Stimulated activated CD8-positive, alpha-beta memory T cell treated with anti-CD3 and anti-CD28 coated beads, Interleukin-4, amount 100 ng/mL, for 1 hour (primary cell): ENCODE measurements at places on chromosomes 6 and 20.

DNA sequence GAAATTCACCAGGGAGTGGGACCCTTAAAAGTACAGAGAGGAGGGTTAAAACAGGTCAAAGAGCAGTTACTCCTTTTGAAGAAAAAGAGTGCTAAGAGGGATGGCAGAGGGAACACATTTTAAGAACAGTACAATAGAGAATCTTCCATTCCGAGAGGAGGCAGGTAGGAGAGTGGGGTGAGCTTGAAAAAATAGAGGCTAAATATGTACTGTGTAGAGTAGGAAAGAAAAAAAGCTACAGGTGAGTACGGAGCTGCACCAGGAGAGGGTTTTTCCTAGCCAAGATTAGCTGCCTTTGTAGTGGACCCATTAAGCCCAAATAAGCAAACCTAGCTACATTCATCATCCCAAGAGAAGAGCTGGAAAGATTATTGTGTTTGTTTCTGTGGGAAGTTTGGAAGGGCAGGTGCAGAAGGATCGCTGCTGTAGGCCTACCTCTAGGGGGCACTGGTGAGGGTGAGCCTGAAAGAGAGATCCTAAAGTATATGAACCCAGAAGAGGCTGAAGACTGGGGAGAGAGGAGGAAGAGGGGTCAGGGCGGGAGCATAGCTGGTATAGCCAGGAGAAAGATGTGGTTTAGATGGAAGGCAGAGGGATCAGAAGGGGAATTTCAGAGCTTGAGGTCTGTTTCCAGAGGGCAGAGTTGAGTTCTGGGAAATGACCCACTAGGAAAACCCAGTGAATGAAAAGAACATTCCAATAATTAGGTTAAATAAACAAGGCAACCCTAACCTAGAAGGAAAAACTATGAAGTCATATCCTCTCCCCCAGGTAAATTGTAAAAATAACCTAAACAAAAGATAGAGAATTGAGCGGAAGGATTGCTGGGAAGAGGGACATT lies 50.2 kb upstream of the HINT3 start:
- no peak for DNase-seq

- DNase-seq: no peak
Measured at GRCh38 chr20:23082846-23083552, 3.1 kb downstream of the CD93 start.

DNA sequence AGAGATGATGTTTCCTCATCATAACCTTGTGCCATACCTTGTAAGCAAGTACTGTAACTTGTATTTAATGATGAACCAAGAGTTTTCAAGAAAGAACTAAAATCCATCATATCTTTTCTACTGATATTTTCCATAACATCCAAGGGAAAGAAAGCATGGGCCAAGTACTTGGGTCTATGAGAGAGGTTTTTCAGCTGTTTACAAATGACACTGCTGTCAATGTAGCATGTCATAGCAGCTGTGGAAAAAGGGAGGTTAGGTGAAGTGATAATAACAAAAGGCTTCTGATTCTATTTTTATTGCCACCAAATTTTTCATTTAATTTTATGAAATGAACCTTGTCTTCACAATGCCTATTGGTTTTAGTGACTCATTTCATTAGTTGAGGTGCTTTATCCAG lies 482.3 kb downstream of the LMBRD1 start:
- DNase-seq: no peak

- DNase-seq: no peak
Measured at GRCh38 chr6:127090051-127090450, 28.4 kb upstream of the RSPO3 start.

- no peak for DNase-seq
Measured at GRCh38 chr6:10151144-10151915, 263.5 kb downstream of the TFAP2A start.

DNA sequence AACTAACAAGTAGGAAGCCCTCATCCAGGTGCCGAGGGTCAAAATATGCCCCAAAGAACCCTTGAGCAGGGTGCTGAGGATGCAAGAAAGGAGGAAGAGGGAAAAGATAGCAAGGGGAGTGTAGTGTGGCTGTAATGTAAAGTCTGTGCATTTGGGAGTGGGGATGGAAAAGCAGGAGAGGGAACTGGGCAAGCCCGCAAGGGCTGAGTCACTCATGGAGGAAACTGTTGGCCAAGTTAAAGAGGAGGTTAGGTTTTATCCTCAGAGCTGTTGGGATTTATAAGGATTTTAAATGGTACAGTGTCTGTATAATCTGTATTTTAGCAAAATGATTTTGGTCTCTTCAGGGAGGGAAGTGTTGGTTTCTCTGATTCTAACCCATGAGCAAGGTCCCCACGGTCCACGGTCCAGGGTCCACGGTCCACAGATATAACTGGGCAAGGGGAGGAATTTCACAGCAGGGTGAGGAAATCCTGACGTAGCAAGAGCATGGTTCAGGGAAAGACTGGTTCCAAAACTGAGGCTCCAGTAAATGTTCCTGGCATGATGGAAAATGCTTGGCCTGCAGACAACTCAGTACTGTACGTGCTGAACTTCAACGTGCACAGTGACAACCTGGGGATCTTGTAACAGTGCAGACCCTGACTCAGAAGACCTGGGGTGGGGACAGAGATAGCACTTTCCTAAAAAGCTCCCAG lies 759.8 kb downstream of the PTPRT start:
- DNase-seq: no peak

DNA sequence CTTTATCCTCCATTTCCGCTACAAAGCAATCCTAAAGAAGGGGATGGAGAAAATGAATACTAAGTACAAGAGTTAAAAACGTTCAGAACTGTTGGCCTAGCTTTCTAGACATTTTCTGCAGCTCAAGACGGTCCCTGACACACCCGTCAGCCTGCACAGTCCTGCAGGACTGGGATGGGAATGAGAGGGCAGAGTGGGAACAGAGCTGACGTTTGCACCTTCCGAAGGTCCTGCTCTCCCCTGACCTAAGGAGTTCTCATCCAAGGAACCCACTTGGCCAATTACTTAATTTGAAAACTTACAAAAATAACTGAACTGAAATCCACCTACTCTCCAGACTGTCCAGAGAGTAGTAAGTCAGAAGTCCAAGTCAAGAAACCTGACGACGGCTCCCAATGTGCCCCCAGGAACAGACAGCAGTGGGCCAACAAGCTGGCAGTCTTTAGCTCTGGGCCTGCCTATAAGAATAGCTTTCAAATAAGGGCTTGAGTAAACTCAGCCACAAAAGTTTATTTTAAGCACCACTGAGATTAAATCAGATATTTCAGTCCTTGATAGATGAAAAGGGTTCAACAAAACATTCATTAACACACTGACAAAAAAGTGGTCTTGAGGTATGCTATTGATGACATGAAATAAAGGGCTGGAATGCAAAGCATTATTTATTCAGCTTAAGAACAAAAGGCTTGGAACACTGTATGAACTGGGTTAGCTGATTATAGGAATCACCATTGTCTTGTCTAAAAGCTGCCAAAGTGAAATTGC lies 76.8 kb downstream of the CNKSR3 start:
- no peak for DNase-seq

GRCh38 chr20:9507544-9508239 lies 6.7 kb upstream of the LAMP5 start:
- no peak for DNase-seq

DNA sequence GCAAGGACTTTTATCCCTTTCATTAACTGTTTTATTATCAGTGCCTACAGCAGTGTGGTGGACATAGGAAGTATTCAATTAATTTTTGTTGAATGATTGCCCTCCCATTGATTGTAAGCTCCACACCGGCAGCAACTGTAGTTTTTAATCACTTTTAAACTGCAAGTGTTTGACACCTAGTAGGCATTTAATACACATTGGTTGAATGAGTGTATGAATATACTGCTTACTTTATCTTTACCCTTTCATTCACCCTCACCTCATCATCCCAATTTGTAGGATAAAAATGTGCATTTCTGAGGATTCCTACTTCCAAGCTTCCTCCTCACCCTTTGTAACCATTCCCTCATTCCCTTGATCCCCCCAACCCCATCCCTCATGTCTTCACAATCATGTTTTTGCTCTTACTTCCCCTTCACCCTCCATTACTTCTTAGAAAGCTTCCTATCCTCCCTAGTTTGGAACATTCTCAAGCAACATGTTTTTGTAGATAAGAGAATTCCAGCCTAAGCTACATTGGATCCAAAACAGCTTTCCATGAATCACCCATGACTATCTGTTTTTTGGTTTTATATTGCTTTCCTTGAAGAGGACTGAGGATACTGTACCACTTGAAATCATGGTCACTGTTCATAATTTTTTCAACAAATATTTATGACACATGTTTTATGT lies 955 bp upstream of the SLC26A8 start:
- no peak for DNase-seq

GRCh38 chr6:148272597-148272996 lies 70.0 kb upstream of the SASH1 start:
- no peak for DNase-seq

- DNase-seq: no peak
Measured at GRCh38 chr6:1724616-1725015, 114.9 kb downstream of the FOXC1 start.

- no peak for DNase-seq
Measured at GRCh38 chr6:44892579-44892978, 435.6 kb upstream of the RUNX2 start.

DNA sequence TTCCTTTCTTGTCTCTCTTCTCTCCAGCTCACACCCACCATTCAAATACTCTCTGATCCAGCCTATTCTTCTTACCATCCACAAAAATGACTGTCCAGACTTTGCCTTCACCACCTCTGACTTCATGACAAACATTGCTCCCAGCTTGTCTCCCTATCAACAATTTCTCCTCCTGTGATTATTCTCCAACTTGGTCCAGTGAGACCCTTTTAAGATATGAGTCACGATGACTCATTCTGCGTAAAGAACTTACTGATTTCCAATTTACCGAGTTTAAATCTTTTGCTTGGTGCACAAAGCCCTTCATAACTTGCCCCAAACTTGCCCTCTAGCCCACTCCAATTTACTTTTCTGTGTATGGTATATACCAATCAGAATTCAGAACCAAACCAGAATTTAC lies 833.2 kb downstream of the MAFB start:
- no peak for DNase-seq

DNA sequence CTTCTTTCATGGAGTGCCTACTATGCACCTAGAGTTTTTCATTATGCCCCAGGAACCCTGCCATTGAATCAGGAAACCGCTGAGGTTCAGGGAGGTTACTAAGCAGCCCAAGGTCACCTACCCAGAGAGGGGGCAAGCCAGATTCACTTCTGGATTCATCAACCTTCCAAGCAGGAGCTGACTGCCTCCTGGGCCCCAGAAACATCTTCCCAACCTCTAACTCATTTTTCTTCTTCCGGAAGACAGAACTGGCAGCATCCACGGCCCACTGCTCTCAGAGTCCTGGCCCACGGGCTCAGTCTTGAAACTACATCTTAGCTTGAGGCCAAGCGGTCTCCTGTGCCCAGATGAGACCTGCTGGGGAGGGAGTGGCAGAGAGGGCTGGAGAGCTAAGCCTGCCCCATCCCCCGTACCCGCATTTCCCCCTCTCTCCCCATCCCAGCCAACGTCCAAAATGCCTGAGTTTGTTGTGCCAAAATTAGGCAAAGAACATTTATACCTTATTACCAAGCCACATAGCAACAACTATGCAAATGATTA lies 281.0 kb downstream of the CDC5L start:
- no peak for DNase-seq

- no peak for DNase-seq
Measured at GRCh38 chr6:87333591-87334181, 4.6 kb upstream of the GJB7 start.

GRCh38 chr6:140063021-140063399 lies 688.6 kb upstream of the CITED2 start:
- DNase-seq: no peak

DNA sequence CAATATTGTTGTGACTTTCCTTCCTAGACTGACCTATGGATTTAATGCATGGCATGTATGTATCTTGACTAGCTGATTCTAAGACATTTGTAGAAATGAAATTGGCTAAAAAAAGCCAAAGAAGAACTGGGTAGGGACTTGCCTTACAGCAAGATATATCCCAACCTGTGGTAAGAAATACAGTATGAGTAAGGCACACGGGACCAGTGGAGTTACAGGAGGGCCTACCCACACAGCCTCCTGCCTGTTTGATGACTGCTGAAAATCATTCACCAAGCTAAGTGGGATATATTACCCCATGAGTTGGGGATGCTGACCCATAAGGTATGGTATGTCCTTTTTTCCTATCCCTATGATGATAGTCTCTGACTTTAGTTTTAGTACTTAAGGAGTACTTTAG lies 112.2 kb downstream of the INSM1 start:
- no peak for DNase-seq

GRCh38 chr6:44309092-44309491 lies 4.1 kb downstream of the AARS2 start:
- no peak for DNase-seq

DNA sequence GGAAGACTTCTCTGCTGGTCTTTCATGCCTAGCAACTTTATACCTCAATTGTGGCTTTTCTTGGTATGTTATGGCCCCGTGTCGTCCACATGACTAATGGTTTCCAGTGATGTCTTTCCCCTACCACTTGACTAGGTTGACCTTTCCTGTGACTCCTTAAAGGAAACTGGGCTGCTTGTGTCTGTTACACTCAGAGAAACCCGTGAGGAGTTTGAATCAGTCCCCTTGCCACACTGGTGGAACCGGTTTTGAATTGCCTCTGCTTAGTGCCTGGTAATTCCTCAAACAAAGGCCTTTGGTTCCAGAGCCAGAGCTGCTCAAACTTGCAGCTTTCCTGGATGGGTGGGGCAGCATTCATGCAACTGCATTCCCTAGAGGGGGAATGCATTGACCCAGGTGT lies 21.9 kb downstream of the ECT2L start:
- no peak for DNase-seq

- DNase-seq: no peak
Measured at GRCh38 chr6:55033016-55033546, 141.2 kb upstream of the HCRTR2 start.

DNA sequence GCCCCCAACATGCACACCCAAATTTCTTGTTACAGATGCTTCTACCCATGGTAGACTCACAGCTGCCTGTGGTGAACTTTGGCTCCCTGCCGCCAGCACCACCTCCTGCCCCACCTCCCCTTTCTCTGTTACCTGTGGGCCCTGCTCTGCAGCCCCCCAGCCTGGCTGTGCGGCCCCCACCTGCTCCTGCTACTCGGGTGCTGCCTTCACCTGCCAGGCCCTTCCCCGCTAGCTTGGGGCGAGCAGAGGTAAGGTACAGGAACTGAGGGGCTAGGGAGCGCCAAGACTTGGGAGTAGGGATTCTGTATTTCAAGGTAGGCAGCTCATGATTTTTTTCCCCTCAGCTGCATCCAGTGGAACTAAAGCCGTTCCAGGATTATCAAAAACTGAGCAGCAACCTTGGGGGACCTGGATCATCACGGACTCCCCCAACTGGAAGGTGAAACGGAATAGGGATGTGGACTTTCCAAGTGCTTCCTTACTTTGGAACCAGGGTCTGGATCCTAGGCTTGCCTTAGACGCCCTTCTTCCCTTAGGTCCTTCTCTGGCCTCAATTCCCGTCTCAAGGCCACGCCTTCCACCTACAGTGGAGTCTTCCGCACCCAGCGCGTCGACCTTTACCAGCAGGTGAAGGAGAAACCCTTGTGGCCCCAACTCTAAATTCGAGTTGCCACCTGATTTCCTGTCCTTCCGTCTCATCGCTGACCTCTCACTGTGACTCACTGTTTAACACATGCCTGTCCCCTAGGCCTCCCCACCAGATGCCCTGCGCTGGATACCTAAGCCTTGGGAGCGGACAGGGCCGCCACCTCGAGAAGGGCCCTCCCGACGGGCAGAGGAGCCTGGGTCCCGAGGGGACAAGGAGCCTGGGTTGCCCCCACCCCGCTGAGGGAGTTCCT lies 15.5 kb downstream of the BAG6 start:
- no peak for DNase-seq
